ENCODE measurements at places on chromosomes 7 and 10.

DNA sequence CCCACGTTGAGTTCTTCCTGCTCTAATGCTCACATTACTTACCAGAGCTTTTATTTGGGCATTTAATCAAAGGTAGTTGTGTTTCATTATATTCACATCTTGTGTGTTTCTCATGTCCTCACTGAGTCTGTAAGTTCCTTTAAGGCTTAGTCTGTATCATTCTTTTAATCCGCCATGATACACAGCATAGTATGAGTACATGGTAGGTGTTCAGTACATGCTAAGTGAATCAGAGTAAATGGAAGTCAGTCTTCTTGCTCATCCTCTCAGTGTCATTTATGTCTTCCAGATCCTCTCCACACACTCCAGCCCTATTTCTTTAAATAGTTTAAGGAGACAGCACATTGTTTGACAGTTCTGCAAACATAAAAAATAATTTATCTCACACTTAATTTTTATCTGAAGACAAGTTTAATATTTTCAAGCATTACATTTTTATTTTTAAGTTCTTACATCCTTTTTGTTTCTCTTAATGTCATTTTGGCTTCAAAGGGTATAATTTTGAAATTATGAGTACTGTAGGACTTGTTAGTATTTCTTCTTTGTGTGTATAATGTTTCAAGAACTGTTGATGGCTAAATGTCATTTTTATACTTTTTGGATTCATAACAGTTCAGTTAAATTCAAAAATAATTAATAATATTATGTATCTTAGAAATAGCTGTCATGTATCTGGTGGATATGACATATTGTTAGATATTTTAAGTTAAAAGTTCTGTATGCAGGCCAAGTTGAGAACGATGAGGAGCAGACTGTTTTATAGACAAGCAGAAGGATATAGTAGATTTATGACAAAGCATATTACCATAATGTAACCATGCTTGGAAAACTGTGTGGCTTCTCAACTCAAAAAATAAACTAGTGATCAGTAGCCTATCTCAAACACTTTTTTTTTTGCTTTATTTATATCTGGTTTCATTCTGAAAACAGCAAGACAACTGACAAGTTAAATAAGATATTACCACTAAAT is 342.7 kb downstream of the LRMDA start:
- no peak for DNase-seq

- DNase-seq: no peak
These were observed 171.1 kb downstream of the FAM107B start for GRCh38 chr10:14603534-14604102.

DNA sequence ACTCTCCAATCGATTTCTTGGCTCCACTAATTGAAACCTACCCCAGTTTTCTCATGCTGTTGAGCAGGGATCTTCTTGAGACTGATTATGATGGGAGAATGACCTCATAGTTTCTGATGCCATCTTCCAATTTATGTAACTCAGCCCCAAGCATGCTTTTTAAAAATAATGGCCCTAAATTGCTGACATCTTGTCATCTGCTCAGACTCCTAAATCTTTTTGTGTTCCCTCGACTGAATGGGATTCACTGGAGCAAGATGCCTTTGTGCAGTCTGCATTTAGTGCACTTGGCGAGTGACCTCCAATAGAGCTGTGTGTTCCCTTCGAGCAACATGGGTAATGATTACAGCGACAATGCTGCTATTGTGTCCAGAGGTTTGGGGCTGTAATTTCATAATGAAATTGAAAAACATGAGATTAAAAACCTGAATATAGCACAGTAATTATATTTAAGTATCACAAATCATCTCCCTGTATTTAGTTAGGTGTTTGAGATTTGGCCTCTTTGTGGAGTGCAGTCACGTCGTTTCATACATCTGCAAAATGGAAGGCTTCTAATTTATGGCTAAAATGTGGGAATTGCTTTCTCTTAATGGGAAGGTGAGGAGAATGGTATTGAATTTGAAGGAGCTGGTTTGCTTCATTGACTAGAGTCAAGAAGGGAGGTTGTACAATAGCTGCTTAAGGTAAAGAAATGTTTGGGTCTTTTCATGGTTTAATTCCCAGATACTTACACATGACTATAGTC is 192.9 kb downstream of the AUTS2 start:
- DNase-seq: peak; percentile 67

GRCh38 chr10:6956562-6956961 is 376.5 kb upstream of the PRKCQ start:
- no peak for DNase-seq

- no peak for DNase-seq
These were observed 159.1 kb upstream of the FEZF1 start for GRCh38 chr7:122463631-122464030.

DNA sequence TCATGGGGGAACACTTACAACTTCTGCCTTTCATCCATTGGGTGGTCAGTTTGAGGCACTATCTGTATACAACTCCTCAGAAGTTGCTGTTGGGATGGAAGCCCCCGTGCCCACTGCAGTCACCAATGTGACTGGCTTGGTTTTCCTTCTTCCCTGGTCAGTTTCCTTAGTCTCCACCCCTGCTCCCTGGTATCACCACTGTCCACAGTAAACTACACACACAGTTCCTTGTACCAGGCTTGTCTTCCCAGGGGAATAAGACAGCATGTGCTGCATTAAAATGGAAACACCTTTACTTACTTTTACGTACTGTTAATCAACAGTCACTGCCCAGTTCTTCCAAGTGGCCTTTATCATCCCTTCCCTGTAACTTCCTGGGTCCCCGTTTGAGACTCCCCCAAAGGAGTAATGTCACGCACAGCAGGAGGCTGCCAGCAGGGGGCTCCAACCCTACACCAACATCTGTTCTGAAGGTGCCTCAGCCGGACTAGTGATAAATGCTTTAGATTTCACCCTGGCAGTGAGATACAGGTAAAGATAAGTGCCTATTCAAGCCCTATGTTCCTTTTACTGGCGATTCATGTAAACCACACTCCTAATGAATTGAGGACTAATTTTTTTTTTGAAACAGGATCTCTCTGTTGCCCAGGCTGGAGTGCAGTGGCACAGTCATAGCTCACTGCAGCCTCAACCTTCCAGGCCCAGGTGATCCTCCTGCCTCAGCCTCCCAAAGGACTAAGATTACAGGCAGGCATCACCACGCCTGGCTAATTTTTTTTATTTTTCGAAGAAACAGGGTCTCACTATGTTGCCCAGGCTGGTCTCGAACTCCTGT is 45.3 kb upstream of the PIK3AP1 start:
- peak; percentile 45 for DNase-seq

DNA sequence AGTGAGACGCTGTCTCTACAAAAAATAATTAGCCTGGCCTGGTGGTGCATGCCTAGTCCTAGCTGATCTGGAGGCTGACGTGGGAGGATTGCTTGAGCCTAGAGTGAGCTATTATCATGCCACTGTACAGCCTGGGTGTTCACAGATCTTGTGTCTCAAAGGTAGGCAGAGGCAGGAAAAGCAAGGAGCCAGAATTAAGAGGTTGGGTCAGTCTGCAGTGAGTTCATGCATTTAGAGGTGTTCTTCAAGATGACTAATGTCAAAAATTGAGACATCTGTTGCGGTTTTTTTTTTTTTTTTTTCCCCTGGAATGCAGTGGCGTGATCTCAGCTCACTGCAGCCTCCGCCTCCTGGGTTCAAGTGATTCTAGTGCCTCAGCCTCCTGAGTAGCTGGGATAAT is 5.4 kb downstream of the PPIA start:
- no peak for DNase-seq

DNA sequence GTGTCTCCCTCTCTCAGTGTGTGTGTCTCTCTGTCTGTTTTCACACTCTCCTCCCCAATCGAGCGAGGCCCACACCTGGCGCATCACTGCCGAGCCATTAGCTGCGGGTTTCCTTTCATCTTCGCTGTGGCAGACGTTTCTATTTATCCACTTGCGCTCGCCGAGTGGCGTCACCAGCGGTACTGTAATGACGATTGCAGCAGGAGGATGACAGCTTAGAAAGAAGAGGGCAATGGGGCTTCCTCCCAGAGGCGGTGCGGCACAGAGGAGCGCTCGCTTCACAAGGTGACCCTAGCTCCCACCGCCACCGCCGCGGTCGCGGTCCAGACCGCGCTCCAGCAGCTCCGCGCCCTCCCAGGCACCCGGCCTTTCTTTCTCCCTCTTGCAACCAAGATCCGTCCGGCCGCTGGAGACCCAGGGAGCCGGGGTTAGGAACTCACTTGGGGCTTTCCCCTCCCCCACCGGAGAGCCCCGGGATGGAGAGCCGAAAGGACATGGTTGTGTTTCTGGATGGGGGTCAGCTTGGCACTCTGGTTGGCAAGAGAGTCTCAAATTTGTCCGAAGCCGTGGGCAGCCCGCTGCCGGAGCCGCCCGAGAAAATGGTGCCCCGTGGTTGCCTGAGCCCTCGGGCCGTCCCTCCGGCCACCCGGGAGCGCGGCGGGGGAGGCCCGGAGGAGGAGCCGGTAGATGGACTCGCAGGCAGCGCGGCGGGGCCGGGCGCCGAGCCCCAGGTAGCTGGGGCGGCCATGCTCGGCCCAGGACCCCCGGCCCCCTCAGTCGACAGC is at the start of gene EVX1:
EVX1 (plus strand) TSS at position 248 of the 785 bp plus-strand sequence; CDS start at position 477, 229 bp downstream.
- no peak for DNase-seq

GRCh38 chr10:102752934-102753664 is 9.4 kb downstream of the WBP1L start:
- peak; percentile 27 for DNase-seq

- DNase-seq: peak; percentile 65
These were observed 20.7 kb upstream of the ADRB1 start for GRCh38 chr10:114022766-114023597.

DNA sequence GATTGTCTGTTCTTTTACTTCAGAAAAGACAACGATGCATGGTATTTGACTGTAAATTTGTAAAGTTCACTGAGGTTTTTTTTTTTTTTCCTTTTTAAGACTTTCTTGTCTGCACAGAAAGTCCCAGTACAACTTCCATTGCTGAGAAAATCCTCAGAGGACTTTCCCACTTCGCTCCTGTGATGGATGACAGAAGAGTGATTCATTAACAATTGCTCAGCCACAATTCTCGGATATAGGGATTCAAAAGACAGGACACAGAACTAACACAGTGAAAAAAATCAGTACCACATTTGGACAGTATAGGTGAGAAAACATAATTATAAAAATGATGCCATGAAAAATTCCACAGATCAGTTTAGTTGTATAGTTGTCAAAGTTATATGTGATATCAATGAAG is 48.0 kb downstream of the SEC23IP start:
- no peak for DNase-seq

- no peak for DNase-seq
These were observed 12.7 kb downstream of the ZMIZ1 start for GRCh38 chr10:79081353-79082034.

DNA sequence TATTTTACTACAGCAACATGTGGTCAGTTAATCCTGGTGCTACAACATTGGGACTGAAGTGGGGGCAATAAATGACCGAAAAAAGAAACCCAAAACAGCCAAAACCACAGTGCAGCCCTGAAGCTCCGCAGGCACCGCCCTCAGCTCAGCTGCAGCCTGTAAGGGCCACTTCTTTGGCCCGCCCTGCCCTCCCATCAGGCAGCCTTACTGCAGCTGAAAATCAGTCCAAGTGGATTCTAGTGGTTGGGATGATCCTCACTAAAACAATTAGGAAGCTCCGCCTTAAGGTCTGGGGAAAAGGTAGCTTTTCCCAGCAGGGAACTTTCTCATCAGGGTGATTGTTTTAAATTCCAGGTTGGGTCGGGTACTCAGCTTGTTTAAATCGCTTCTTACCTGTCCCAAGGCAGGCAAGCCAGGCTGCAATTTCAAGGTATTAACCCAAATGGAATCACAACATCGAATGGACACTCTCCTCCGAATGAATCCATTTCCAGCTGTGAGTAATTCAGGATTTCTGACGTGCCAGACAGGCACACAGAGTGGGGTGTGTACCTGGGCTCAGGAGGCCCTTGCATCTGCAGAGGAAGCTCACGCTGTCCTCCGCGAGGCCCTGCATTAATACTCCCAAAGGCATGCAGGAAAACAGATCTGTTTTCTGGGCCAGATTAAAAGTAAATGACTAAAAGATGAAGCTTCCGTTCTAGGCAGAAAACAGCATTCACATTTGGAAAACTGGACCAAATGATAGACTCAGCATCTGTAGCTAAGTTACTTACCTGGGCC is 104.3 kb downstream of the CREB5 start:
- DNase-seq: no peak

- no peak for DNase-seq
These were observed 127.1 kb downstream of the GLRX3 start for GRCh38 chr10:130263289-130263688.

DNA sequence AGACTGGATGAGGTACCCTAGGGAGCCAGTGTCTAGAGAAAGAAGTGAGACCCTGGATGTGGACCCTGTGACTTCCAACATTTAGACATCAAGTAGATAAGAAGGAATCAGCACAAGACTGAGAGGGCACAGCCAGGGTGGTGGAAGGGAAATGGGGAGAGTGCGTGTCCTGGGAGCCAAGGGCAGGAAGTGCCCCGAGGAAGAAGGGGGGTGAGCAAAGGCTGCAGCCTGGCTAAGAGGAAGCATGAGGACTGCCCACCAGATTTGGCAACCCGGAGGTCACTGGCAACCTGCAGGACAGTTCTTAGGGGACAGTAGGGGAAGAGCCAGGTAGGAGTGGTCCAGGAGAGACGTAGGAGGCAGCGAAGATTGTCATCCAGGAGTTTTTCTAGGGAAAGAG is 14.8 kb downstream of the COL13A1 start:
- no peak for DNase-seq

- DNase-seq: no peak
These were observed 79.7 kb upstream of the LYZL2 start for GRCh38 chr10:30709229-30709628.

DNA sequence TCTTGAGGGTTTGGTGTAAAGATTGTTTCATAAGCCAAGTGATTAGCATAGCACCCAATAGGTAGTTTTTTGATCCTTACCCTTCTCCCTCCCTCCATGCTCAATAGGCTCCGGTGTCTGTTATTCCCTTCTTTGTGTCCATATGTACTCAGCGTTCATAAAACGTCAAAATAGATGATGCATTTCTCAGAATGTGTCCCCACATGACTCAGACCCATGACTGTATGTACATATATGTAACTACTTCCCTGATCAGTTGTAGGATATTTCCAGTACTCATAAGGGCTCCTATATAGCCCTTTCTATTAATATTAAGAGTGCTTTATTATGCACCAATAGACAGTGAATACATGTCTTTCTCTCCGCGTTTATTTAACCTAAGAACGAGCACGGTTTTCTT is 466.9 kb downstream of the KIF20B start:
- no peak for DNase-seq

DNA sequence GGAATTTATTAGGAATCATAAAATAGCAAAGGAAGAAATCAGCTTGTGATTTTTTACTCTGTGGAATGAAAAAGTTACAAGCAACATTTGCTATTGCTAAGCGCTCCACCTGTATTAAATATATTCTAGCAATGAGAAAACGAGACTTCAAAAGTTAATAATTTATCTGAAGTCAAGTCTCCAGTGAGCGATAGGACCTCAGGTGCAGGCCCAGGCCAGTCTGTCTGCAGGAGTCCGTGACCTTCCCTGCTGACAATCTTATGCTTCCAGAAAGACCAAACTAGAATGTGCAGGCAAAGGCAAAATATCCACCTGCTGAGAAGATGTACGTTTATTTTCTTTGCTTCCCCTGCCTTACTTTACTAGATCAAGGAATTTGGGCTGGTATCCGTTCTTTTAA is 22.7 kb downstream of the MRC1 start:
- DNase-seq: no peak

GRCh38 chr7:48875045-48875916 is 49.1 kb upstream of the CDC14C start:
- DNase-seq: peak; percentile 50

Data from globus pallidus (tissue), 1 donor.